ENCODE measurements at places on chromosomes 12 and 14.

- no peak for DNase-seq
These were observed 9.7 kb upstream of the RPS26 start for GRCh38 chr12:56031987-56032386.

DNA sequence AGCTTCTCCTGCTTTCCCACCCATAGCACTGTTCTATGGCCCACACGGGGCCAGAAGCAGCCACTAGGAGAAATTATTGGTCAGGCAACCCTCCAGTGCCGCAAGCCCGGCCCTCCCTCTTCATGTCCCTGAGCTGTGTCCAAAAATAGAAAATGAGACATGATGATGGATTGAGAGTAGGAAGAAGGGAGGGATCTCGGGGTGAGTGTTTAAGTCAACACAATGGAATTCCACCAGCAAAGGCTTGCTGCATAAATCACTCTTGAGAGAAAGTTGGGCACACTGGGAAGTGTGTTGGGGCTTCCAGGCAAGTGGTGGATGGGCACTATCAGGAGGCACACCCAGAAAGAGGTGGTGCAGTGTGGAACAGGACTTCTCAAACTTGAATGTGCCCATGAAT is 94.2 kb downstream of the LLPH start:
- DNase-seq: no peak

GRCh38 chr12:124185971-124186686 is 108.8 kb upstream of the RFLNA start:
- no peak for DNase-seq

- no peak for DNase-seq
These were observed 79.1 kb downstream of the OTX2 start for GRCh38 chr14:56731187-56731586.

DNA sequence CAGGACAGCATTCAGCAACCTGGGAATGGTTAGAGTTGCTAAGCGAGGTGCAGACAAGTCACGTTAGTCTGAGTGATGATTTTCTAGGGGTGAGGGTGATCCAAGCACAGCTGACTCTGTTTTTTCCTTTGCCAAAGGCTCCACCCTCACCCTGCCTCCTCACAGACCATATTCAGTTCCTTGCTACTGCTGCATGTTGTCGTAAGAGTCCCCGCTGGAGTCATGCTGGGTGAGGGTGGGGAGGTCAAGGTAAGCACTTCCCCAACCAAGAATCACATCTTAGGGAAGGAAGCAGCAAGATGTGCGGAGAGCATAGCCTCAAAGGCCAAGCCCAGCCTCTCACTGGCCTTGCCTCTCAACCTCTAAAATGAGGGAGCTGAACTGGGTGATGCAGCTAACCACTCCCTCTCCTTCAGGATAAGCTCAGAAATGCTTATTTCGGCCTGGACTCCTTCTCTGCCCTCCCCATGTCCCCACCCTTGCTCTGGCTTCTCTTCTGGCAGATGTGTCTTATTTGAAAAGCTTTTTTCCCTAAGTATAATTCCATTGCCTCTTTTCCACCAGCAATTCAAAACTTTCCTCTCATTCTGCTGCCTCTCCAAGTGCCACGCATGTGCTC is 66.9 kb upstream of the ACTN1 start:
- DNase-seq: peak; percentile 25

GRCh38 chr12:43148691-43149090 is 403.3 kb downstream of the ADAMTS20 start:
- DNase-seq: no peak

DNA sequence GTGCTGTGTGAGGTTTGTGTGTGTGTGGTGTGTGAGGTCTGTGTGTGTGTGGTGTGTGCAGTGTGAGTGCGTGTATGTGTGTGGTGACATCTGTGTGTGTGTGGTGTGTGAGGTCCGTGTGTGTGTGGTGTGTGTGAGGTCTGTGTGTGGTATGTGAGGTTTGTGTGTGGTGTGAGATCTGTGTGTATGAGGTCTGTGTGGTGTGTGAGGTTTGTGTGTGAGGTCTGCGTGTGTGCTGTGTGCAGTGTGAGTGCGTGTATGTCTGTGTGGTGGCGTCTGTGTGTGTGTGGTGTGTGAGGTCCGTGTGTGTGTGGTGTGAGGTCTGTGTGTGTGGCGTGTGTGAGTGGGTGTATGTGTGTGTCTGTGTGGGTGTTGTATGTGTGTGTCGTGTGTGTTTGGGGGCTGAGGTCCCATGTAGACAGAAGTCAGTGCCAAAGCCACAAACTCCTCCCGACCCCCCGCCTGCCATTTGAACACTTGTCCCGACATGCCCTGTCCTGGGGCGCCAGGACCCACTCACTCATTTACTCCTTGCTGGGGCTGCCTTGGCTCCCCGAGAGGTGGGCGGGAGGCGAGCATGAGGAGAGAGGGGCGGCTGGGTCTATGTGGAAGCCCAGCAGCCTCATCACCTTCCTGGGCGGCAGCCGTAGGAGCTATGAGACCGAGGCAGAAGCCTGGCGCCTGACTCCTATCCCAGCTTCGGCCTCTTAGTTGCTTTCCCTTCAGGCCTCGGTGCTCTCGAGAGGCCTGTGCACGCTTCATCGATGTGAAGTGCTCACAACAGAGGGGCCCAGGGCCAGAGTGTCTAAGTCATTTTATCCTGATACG is 20.5 kb downstream of the RILPL1 start:
- DNase-seq: peak; percentile 39

- no peak for DNase-seq
These were observed 1012.1 kb downstream of the BCL11B start for GRCh38 chr14:98259881-98260280.

GRCh38 chr12:59719701-59720100 is 123.9 kb downstream of the SLC16A7 start:
- DNase-seq: no peak

- no peak for DNase-seq
These were observed 251.7 kb downstream of the CPNE8 start for GRCh38 chr12:38653650-38654049.

DNA sequence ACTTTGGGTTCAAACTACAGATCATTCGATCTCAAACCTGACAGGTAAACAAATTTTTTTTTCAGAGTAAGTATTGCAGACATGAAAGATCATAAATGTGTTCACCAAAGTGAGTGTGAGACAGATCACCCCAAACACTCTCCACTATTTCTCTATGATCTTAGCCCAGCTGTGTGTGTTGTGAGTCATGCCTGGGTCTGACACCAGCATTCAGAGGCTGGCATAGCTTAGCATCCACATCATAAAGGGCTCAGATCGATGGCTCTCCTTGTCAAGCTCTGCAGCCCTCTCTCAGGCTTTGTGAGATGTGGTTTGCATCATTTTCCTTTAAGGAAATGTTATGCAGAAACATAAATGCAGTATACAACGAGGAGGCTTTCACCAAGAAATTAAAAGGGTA is 164.9 kb downstream of the ETV6 start:
- no peak for DNase-seq

- no peak for DNase-seq
These were observed 50.0 kb downstream of the PPFIBP1 start for GRCh38 chr12:27573972-27574371.

GRCh38 chr12:115752913-115753726 is 524.4 kb downstream of the MED13L start:
- DNase-seq: peak; percentile 75

- DNase-seq: no peak
These were observed 57.4 kb upstream of the KRR1 start for GRCh38 chr12:75568801-75569200.

All from GM23338 (cell line).